Activated naive CD4-positive, alpha-beta T cell (primary cell): ENCODE measurements at places on chromosomes 5 and 9.

- DNase-seq: no peak
Observed at GRCh38 chr9:69056191-69056815, 20.8 kb downstream of the FXN start.

GRCh38 chr9:105043370-105043936 lies 115.5 kb upstream of the ABCA1 start:
- no peak for DNase-seq

DNA sequence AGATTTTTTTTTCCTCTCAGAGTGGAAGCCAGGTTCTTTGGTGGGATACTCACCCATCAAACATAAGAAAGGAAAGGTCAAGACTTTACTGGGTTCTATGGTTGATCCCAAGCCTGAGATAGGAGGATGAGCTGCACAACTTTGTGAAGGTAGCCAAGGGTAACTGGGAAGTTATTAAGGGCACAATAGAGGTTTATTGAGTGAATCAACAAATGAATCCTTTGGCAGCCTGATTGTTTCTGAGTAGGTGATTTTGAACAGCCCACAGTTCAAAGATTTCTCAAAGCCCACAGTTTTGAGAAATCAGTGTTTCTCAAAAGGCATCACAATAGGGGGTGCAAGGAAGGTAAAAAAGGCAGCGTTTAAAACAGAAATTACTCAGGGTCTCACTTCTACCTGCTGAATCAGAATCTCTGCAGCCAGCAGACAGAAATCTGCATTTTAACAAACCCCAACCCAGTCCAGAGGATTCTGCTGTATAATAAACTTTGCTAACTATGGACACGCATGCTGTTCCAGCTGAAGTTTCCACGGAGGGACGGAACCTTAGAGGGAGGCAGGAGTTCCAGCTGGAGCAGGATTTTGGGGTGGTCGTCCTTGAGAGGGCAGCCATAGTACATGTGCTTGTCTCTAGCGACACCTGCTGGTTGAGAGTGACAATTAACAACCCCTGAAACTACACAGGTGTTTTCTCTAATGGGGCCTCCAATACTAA lies 32.7 kb upstream of the FSD1L start:
- peak; percentile 34 for DNase-seq

- DNase-seq: no peak
Observed at GRCh38 chr5:19001539-19001938, 986.5 kb downstream of the CDH18 start.

DNA sequence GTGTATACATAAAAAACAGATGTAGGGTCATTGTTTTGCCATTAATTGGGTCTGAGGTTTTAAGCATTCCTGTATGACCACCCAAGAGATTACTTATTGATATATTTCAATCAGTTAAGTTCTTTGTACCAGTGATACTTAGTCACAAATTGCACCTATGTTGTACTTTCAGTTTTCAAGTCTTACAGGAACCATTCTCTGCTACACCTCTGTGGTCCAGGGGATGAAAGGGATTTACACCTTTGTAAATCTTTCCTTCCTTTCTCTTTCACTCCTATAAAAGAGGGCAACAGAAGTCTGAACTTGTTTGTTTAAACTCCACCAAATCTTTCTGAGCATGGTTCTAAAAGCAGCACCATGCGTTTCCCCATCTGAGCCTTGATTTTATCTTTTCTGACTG lies 86.1 kb downstream of the DEPDC1B start:
- DNase-seq: no peak

DNA sequence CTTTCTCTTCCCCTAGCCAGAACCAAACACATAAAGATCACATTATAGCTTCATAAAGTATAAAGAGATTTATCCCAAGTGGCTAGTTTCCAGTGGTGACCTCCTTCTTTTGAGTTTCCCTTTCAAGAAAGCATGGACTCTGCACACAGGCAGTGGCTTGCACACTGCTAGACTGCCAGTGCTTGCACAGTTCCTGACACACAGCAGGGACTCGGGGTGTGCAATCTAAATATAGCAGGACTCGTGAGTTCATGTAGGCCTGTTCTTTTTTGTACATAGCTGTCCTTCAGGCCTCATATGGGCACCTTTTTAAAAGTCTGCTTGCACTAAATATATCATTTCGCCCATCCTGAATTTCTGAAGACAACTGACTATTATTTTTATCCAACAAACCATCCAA lies 308.6 kb downstream of the FBXL7 start:
- no peak for DNase-seq

DNA sequence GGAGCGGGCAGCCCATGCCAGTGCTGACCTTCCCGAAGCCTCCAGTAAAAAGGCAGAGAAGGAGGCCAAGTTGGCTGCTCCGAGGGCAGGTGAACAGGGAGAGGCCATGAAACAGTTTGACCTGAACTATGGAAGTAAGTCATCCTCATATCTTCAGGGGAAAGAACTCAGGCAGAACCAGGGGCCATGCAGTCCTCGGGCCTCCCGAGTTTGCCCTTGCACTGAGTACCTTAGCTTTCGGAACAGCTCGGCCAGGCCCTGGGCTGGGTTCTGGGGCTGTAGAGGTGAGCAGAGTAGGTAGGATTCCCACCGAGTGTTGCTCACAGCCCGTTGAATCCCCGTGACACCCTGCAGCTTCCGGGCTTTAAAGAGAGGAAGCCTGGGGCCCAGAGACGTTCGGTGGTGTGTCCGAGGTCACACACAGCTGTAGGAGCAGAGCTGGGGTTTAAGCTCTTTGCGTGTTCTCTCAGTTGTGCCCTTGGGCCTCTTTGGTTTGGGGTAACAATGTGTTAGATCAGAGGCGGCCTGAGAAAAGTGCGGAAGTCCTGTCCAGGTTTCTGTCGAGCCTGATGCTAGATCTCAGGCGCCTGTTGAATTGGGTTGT lies 24.8 kb upstream of the POMT1 start:
- DNase-seq: no peak

GRCh38 chr9:14345354-14346230 lies 31.7 kb upstream of the NFIB start:
- DNase-seq: no peak

GRCh38 chr5:157799578-157799977 lies 56.1 kb downstream of the LSM11 start:
- DNase-seq: no peak

GRCh38 chr5:171424726-171425125 lies 5.3 kb downstream of the FGF18 start:
- DNase-seq: no peak

DNA sequence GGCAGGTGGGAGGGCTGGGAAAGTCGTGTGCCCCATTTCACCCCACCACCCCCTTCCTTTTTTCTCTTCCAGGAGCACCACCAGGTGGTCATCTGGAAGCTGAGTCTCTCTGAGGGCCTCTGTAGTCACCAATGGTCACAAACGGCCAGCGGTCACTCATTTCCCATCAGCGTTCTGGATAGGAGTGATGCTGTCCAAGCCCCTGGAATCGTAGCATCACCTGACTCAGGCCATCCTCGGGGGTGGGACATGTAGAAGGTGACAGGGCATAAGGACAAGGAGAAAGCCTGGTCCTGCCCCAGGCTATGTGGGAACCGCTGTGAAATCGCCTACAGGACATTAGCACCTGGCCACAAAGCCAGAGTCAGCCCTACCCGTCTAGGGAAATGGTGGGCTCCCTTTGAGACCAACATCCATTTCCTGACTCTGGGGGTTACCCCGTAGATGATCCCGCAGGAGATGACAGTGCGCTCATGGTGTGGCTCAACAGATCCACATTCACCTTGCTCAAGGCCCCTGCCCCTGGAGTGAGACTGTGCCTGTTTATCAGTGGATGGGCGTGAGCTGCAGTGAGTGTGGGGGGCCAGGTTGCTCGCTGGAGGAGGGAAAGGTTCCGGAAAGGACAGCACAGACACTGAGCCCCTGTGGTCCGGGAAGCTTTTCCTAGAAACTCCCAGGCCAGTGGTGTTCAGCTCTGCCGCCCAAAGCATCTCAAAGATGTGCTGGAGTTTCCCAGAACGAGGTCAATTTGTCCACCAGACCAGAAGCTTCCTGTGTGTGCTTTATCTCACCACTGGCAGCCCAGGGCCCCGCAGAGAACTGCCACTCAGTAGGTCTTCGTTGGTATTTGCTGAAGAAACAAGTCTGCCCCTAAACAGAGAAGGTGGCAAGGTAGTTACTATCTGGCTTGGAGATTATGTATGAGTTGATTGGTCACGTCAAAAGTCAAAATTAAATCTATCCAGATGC lies 61.1 kb upstream of the UNC5A start:
- no peak for DNase-seq

- no peak for DNase-seq
Observed at GRCh38 chr5:176797456-176798050, 12.8 kb upstream of the UNC5A start.

- no peak for DNase-seq
Observed at GRCh38 chr5:177440990-177441780, 5.4 kb upstream of the PRR7 start.

DNA sequence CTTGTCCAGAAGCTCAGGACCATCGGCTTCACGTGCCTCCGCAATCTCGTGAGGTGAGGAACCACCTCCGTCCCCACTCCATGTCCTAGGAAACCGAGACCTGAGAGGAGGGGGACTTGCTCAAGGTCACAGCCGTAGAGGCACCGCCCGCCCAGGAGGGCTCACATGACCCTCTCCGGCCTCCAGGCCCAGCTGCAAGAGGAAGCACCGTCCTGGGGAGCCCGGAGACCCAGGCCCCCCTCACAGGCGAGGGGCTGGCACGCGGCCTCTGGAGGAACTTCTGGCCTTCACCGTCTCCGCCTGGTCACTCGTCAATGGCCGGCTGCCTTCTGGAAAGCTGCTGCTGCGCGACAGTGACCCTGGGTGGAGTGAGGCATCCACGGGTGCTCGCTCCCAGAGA lies 24.2 kb downstream of the FAM78A start:
- DNase-seq: no peak

GRCh38 chr5:118778941-118779340 lies 209.4 kb downstream of the DTWD2 start:
- DNase-seq: no peak

- no peak for DNase-seq
Observed at GRCh38 chr5:78638423-78638822, 10.1 kb downstream of the LHFPL2 start.
